Activated CD4-positive, alpha-beta T cell treated with anti-CD3 and anti-CD28 coated beads, Interleukin-2, amount 50 U/mL, for 16 hours (primary cell): ENCODE measurements at places on chromosomes 6 and 20.
A peak's percentile ranks its signal among the peaks of the same experiment; 100 is the strongest.

GRCh38 chr20:11101243-11101642 lies 427.4 kb upstream of the JAG1 start:
- DNase-seq, result no peak

GRCh38 chr6:107692351-107692750 lies 131.8 kb downstream of the SCML4 start:
- no peak for DNase-seq

DNA sequence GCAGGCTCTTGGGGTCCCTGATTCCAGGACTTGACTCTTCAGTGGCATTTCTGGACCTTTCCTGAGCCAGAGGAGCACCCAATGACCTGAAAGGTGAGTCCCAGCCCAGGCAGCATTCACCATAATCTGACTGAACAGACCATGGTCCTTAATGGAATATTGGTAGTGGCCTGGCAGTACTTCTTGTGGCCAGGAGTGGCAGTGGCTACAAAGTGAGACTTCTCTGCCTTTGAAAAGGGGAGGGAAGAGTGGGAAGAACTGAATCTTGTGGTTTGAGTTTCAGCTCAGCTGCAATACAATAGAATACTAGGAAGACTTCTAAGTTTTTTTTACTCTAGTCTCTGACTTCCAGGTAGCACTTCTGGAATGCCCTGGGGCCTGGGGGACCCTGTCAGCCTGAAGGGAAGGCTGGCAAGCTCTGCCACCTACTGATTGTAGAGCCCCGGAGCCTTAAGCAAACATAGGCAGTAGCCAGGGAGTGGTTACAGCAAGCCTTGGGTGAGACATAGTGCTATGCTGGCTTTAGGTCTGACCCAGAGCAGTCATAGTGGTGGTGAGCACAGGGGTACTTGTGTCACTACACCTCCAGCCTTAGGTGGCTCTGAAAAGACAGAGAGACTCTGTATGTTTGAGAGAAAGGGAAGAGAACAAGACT lies 674.2 kb upstream of the MANEA start:
- DNase-seq, result no peak

DNA sequence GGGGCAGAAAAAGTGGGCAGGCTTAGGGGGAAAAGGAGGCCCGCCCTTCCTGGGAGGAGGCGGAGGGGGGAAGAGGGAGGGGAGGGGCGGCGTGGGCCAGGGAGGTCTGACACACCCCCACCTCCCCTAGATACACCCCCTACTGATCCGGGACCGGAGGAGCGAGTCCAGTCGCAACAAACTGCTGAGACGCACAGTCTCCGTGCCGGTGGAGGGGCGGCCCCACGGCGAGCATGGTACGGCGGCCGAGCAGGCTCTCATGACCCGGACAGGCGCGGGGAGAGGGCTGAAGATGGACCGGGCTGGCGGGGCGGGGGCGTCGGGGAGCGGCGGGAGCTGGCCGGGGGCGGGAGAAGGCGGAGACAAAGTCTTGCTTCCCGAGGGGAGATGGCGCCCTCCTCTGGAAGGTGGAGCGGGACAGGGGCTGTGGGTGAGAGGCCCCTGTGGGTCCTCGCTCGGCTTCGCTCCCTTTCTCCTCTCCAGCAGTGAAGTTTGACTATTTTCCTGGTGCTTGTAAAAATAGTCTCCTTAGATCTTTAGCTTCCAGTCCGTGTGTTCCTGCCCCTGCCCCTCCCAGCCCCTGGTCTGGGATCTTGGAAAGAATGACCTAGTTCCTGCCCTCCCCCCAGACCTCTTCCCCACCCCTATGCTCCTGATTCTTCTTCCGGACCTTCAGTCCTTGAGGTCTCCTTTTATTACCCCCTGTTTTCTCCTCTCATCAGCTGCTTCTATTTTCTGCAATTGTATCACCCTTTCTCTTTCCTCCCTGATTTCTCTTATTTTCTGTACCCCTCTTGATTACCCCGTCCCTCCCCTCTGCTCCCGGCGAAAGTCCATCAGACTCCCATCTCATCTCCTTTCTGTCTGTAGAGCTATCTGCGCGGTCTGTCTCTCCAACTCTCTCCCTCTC lies 6.1 kb downstream of the SYNGAP1 start:
- DNase-seq, result peak; percentile 85

- DNase-seq, result peak; percentile 64
Measured at GRCh38 chr6:159654483-159655098, 38.5 kb downstream of the SOD2 start.

- DNase-seq, result no peak
Measured at GRCh38 chr20:62358171-62359042, 8.7 kb downstream of the LAMA5 start.

- DNase-seq, result no peak
Measured at GRCh38 chr20:58531657-58532056, 16.5 kb upstream of the APCDD1L start.

- DNase-seq, result no peak
Measured at GRCh38 chr6:113352029-113352801, 504.9 kb upstream of the MARCKS start.

GRCh38 chr6:25615471-25615870 lies 36.5 kb upstream of the SCGN start:
- DNase-seq, result no peak

DNA sequence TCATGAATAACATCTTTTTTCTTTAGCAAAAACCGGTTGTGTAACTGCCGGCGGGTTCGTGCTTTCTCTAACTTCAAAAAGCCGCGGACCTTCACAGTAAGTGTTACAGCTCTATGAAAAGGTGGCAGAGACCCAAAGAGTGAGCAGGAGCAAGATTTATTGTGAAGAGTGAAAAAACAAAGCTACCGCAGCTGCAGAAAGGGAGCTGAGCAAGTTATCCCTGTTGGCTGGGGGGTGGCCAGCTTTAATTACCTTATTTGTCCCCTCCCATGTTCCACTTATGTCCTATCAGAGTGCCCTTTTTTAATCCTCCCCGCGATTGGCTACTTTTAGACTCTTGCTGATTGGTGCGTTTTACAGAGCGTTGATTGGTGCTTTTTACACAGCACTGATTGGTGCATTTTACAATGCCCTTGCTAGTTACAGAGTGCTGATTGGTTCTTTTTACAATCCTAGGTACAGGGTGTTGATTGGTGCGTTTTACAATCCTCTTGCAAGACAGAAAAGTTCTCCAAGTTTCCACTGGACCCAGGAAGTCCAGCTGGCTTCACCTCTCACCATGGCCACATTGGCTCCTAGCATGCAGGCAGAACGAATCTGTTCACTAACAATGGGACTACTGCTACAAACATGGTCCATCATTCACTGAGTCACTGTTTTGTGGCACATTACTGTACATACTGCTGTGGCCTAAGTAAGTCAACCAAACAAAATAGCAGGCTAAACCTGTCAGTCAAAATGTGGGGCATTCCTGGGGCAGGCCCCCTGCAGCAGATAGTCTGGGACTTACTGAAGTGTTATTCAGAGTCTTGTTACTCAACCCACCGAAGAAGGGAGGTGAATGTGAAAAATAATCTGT lies 52.8 kb downstream of the MYLIP start:
- no peak for DNase-seq

DNA sequence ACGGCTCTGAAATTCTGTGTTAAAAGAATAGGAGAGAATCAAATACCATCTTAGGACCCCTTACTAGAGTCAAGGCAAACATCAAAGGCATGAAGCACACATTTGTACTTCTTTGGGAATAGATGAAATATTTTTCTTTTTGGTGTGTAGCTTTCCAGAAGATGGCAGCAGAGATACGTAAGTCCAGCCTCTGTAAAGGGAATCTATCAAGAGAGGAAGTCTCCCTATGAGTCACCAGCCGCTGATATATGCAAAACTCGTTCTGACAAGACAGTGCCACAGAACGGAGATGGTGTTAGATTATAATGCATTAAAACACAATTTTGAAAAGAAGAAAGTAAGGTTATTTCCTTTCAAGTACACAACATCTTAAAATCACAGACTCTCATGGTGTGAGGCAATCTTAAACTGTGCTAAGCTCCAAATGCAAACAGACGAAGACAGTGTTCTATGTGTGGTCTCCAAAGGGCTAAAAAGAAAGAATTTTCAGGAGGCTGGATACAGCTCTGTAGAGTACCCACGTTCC lies 120.0 kb upstream of the AGPAT4 start:
- peak; percentile 90 for DNase-seq

DNA sequence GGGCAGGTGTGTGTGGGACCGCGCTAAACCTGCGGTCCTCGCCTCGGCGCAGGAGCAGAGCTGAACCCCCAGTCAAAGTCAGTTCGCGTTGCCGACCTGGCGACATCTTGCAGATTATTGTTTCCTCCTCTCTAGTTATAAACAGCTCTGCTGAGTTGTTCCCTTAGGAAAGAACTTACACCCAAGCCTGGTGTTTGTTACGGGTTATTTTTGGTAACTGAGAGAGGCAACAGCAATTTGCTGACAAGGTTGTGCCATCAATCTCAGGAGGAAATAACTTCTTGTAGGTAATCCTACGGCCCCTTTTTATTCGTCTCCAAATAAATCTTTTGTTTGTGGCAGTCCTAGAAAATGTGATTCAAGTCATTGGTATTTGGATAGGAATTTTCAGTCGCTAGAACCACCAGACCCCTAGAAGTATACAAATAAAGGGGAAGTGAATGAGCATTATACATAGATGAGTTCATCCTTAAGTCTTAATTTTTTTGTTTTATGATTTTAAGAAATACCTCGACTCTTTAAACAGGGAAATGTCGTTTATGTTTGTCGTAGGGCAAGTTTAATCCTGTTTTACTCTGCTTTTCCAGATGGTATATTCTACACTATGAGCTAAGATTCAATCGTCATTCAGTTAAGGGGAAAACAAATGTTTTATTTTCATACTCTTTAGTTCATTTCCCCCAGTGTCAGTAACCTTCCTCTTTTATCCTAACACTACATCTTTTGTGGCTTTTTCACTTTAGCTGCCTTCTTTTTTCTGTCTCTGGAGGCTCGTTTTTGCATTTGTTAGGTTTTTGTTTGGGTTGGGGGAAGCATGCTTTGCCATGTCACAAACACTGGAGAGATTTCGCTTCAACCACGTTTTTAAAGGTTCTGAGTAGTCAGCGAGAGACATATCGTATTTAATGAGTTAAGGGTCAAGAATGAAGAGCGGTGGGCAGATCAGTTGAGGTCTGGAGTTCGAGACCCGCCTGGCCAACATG lies 1.2 kb downstream of the PM20D2 start:
- peak; percentile 25 for DNase-seq

- no peak for DNase-seq
Measured at GRCh38 chr6:117974914-117975627, 68.0 kb downstream of the SLC35F1 start.

DNA sequence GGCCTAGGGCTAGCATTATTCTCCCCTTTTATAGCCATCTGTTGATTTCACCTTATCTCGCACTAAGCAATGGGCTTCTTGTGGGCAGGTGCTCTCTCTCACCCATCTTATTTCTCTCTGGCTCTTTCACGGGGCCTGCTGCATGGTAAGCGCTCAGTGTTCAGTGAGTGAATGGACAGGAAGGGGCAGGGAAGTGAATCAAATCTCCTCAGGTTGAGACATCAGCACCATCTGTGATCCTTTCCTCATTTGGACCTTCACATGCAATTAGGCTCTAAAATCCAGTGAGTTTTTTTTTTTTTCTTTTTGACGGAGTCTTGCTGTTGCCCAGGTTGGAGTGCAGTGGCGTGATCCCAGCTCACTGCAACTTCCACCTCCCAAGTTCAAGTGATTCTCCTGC lies 76.5 kb upstream of the EZR start:
- DNase-seq, result no peak

DNA sequence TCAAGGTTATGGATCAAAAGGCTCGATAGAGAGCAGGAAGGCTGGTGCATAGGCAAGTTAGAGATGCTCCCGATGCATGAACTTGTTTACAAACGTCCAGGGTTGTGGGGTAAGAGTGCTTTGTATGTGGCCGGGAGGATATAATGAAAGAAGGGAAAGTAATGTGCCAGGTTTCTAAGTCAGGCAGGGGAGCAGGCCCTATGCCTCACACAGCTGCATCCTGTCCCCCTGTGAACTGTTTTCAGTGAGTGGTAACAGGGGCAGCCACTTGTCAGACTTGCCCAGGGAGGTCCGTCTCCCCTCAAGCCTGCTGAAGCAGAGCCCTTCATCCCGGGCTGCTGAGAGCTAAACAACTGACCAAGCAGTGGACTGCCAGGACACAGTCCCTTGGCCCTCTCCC lies 19.4 kb downstream of the KCNK5 start:
- DNase-seq, result no peak

- no peak for DNase-seq
Measured at GRCh38 chr20:48839154-48839917, 11.5 kb upstream of the PREX1 start.

- DNase-seq, result no peak
Measured at GRCh38 chr6:146087386-146087785, 58.5 kb downstream of the GRM1 start.

DNA sequence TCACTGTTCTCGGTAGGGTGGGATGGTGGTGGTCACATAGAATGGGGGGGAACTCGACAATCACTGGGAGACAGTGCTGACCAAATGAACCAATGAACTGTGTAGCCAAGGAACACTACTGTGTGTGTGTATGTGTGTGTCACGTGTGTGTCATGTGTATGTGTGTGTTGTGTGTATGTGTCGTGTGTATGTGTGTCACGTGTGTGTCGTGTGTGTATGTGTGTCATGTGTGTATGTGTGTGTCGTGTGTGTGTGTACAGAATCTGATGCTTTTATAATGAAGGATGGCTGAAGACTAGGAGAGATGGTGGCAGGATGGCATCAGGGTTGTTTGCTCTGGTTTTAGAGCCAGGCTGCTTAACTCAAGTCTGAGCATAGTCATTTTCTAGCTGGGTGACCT lies 99.1 kb upstream of the DUSP22 start:
- no peak for DNase-seq
